ENCODE measurements at places on chromosomes 6 and 20.

DNA sequence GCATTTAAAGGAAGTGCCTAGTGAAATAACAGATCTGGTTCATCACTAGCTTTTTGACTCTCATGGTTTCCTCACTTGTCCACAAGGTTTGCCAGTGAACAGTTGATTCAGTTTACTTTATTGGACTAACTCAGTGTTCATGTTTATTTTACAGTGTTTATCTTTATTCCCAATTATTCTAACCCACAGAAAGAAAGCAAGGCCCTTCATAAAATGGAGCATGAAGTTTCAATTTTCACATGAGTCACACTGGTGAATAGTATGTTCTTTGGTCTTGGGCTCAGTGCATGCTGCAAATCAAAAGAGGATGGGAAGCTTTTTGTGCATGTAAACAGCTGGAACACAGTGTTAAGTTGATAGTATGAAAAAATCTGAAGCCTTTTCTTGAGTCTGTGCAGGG is 217.6 kb upstream of the HDDC2 start:
- no peak for DNase-seq

DNA sequence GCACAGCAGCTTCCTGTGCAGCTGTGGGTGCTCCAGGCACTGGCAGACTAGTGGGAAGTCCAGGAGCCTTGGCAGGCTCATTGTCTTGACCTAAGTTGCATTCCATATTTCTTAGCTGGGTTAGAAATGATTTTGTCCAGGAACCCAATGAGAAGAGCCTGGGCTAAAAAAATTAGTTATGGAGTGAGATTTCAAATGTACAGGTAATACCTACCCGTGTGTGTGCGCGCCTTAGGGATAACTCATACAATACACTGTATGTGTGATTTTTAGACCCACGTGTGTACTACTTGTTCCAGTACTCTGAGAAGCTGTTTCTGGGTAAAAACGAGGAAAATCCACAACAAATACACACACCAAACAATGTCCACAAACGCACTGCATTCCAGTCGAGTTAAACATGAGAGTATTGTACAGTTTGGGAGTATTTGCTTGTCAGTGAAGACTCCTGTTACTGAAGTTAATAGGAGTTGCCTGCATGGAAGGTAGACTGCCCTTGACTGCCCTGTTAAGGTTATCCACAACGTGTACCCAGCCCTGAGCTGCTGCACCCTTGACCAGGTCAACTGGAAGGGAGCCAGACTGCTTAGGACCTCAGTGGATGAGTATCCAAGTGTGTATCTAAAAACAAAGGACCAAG is 1.4 kb downstream of the PAQR8 start:
- DNase-seq: no peak

GRCh38 chr20:15205719-15206118 is 868.3 kb upstream of the FLRT3 start:
- no peak for DNase-seq

GRCh38 chr20:5757949-5758348 is 7.7 kb downstream of the SHLD1 start:
- no peak for DNase-seq

DNA sequence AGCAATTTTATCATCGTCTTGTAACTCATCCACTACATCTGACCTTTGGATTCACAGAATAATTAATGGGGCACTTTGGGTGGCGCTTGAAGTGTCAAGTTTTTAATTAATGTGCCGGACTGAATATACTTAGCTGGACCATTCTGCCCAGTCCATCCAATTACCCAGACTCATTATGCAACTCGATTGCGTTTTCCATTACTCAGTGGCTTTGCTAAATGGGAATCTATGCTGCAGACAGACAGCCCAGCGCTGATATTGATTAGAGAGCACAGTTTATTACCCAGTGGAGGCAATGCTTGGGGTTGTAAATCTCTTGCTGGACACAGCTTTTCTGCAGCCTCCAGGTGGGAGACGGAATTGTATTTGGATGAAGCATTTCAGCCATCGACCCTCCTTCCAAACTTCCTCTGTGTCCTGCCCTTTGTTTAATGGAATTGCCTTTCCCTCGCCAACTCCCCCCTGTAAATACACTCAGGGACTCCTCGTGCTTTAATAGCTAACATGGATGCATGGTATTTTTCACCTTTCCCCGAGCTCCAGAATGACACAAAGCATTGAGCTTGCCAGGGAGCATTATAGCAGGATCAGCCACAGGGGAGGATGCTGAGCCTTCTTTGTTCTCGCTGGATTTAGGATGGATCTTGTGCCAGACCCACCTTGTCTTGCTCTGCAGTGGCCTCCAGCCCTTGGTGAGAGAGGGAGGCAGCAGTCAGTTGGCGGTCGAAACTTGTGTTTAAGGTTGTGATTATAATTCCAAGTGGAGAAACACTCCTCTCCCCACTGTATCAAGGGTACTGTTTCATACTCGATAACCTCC is 59.7 kb downstream of the EDN3 start:
- no peak for DNase-seq

DNA sequence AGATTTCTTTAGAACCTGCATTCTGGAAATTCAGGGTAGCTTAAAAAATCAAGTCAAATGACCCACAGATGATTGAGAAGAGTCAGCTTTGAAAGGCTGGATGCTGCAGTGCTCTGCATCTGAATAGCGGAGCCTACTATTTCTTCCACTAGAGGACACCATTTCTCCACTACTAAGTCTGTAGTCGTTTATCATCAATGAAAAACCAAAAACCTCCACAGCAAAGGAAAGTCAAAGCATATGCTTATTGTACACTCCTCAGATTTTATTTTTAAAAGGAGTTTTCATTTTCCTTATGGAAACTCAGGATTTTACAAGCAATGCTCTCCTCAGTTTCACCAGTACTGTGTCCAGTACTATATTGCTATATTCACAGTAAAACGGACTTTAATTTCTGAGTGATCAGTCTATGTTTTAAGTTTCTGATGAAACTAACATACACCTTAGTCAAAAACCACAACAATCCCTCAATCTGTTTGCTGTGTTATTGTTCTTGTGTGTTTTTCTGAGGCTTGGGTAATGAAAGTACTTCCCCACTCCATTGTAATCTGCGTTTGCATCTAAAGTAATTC is 50.5 kb upstream of the ENPP5 start:
- no peak for DNase-seq

Measured in DND-41 (cell line).